Occipital lobe (tissue), 3 donors: ENCODE measurements at places on chromosomes 2 and 18. TPM values are rescaled to one million over a fixed set of nuclear protein-coding genes. Genes with fewer than 3 reads are reported as not detected.
A peak's percentile ranks its signal among the peaks of the same experiment; 100 is the strongest.

The DSG1 gene
- total RNA-seq = 0.16 TPM

The DPP10 gene
- 76.7 TPM for total RNA-seq

The VWC2L gene
- 20.9 TPM for total RNA-seq

The SERPINB12 gene
- total RNA-seq = not detected

The CYP27A1 gene
- total RNA-seq = 2.8 TPM

The KRCC1 gene
- total RNA-seq = 17.6 TPM

The CFC1 gene
- not detected for total RNA-seq

DNA sequence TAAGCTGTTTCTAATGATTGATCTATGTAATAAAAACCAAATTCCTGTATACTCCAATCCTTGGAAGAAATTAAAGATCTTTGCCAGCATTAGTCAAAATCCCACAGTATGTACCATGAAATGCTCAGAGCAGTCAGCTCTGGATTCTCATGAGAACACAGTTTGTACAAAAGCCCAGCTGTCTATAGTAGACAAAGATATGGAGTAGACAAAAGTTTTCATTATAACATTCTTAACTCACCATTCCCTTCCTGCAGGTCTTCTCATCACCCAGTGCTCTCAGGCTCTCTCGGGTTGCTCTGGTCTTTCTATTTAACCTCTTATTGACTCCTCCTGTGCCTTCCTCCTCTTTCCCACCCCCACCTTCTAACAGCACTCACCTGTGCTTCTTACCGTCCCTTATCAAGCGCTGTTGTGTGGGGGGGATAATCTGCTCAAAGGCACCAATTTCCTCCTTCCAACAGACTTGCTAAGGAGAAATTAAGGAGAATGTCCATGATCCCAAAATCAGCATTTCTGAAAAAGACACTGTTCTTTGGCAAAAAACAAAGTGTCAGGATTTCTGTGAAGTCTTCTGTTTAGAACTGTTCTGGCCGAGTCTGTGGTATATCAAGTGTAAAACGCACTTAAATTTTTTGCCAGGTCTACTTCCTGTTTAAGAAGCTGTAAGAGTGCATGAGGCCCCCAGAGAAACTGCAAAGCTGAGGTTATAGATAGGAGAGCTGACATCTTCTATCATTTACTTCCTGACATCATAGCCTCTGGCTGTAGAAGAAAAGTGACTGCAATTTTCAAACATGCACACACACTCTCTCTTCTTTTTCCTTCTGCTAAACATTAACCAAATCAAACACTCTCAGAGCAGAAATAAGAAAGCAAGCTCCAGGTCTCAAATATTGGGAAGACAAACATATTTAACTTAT, 144.1 kb downstream of the EVA1A start:
- DNase-seq = no peak

GRCh38 chr2:22276696-22277095, 1108.3 kb upstream of the KLHL29 start:
- DNase-seq = no peak

DNA sequence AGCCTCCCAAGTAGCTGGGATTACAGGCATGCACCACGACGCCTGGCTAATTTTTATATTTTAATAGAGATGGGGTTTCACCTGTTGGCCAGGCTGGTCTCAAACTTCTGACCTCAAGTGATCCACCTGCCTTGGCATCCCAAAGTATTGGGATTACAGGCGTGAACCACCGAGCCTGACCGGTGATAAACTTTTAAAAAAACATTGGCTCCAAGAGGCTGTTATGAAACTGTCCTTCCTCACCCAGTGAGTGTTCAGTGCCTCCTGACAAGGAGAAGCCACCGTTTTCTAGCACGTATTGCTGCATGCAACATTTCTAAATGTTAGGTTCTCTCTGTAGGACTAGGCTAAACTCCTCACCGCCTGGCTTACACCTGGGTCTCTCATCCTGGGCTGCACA, 63.3 kb downstream of the EDAR start:
- no peak for DNase-seq

- DNase-seq = no peak
Observed at GRCh38 chr2:16330012-16330411, 335.6 kb downstream of the CYRIA start.

- DNase-seq = no peak
Observed at GRCh38 chr2:114082731-114083433, 193.0 kb downstream of the ACTR3 start.

GRCh38 chr2:195961873-195962272, 106.8 kb downstream of the DNAH7 start:
- no peak for DNase-seq

- no peak for DNase-seq
Observed at GRCh38 chr2:60028849-60029565, 524.4 kb downstream of the BCL11A start.

- DNase-seq = no peak
Observed at GRCh38 chr2:150332383-150332782, 155.1 kb downstream of the RND3 start.

GRCh38 chr2:150266931-150267330, 220.5 kb downstream of the RND3 start:
- DNase-seq = no peak

- DNase-seq = no peak
Observed at GRCh38 chr2:148455791-148456190, 188.8 kb upstream of the EPC2 start.

DNA sequence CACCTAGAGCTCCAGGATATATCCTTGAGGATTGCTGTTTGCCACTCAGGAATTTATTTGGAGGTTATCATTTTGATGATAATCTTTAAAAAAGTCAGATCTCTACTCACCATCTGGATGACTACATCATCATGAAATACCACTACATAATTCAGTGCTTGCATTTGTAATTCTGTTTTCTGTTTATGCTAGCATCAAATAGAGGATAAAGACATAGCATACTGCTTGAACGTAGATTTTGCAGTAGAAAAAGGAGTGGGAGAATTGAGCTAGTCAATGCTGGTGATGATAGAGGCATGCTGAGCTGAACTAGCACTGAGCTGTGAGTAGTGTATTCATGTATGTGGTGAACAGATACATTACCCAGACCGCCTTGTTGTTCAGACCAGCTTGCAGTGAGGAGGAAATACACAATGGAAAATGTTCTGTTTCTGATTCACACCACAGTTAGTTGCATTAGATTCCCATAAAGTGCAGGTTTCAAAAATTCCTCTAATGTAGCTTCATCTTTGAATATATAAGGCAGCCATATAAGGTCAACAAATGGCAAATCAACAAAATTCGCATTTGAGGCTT, 68.8 kb upstream of the CDC42EP3 start:
- DNase-seq = no peak

DNA sequence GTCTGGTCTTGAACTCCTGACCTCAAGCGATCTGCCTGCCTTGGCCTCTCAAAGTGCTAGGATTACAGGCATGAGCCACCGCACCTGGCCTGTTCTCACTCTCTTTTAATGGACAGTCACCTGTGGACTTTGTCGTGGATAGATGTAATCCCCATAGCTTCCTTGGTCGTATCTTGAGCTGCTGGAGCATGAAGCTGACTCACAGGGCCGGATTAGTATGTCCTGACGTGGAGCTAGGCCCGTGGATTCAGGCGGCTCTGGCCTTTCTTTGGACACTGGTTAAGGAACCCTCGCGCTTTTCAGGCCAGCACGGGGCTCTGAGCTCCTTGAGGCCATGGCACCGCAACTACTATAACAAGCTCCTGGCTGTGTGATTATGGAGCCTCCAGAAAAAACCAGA, 27.5 kb upstream of the GBX2 start:
- DNase-seq = no peak

- no peak for DNase-seq
Observed at GRCh38 chr2:157800838-157801495, 75.2 kb downstream of the ACVR1 start.

DNA sequence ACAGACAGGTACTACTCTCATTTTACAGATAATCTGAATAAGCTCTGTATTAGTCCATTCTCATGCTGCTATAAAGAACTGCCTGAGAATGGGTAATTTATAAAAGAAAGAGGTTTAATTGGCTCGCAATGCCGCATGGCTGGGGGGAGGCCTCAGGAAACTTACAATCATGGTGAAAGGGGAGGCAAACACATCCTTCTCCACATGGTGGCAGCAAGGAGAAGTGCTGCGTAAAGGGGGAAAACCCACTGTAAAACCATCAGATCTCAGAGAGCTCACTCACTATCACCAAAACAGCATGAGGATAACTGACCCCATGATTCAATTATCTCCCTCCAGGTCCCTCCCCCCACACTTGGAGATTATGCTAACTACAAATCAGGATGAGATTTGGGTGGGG, 254.4 kb downstream of the KCNE4 start:
- DNase-seq = no peak

GRCh38 chr2:59888015-59888414, 665.4 kb downstream of the BCL11A start:
- DNase-seq = no peak

DNA sequence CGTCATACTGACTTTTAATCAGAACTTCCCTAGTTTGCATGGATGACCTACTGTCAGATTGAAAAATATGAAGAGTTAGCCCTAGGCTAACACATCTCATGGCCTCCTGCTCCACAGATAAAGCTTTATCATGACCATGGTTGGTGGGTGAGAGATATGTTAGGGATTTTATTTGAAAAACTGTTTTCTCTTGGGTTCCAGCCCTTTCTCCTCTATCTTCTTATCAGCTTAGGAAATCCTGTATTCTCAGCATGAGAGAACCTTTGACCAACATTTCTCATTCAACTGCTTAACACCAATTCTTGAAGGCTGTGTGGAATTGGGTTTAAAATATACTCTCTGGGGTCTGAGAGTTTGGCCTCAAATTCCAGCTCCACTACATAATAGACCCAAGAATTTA, 1407.0 kb upstream of the CELF4 start:
- no peak for DNase-seq

DNA sequence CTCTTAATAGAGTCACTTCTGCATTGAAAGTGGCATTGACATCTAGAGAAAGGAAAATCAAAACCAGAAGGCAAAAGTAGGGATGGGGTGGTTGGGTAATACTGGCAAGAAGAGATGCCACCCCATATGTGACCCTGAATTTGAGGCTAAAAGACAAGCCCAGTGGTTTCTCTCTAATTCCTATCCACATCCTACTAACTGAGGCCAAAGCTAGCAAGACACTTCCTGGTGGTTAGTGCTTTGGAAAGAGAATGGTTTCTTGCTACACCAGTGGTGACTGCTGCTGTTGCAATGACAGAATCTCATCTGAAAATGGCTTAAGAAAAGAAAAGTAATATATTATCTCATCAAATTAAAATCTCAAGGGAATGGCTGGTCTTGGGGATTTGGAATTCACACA, 640.6 kb downstream of the EPHA4 start:
- no peak for DNase-seq

DNA sequence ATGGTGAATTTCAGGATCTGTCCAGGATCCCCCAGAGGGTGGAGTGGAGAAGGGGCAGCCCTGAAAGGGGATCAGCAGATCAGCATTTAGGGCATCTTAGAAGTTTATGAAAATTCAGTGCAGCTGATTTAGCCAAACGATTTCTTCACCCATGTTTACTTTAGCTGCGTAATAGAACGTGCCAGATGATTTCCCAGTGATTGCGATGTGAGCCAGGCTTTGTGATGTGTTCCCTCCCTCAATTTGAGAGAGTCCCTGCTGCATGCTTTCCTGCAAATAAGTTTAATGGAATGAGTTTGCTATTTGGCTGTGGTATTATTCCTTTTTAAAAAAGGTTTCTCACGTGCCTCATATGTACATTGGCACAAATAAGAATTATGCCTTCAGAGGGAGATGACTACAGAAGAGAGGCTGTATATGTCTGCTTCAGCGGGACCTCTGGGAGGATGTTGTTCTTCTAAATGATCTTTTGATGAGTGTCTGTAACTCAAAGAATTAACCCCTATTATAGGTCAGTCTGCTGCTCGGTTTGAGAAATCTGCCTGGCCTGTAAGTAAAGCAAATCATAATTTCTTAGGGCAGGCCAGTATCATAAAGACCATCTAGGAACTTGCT, 111.9 kb downstream of the MRO start:
- no peak for DNase-seq

DNA sequence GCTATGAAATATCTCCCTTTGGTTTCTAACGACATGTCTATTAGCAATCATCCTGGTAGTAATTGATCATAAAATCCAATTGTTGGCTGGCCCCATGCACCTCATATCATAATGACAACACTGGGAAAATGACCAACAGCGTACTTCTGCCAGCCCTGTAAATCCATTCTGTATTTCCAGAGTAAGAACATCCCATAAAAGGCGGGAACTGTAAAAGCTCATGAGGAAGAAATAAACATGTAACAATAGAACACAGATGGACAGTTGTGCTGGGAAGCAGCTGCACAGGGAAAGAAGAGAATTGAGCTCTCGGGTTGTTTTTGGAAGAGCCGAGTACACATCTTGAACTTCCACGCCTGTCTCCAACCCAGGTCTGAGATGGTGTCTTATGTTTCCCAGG, 218.7 kb downstream of the CMPK2 start:
- no peak for DNase-seq

DNA sequence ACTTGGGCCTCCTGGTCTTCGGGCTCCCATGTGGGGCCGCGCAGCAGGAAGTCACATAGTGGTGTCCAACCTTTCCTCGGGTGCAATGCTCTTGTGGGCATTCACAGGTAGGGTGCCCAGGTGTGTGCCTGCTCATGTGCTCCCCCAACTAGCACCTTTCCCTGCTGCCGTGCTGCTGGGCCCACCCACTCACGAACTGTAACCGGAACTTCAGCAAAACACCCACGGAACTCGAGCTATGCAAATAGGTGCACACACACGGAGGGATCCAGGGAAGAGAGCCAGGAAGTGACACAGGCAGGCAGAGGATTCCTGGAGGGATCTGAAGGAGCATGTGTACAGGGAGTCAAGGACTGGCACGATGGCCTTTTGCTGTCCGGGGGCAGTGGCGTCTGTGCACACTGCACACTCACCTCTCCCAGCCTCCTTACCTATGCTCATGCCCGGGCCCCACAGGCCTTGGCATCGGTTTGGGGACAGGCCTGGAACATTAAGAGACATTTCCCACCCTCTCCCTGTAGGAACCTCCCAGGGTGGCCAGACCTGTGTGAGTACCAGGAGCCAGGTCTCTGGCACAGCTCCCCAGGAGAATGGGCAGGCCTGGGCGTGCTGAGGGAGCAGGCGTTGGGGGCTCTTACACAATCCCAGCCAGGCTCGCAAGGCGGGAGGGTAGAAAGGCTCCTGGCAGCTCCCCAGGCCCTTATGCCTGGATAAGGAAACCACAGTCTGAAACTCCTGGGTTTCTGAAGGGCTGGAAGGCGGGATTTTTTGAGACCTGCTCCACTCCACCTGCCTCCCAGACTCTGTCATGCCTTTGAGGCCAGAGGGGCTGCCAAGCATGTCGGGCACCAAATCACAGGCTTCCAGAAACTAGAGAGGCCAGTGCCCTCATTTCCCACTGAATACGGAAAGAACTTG, 6.6 kb upstream of the PTMA start:
- DNase-seq = peak; percentile 48

DNA sequence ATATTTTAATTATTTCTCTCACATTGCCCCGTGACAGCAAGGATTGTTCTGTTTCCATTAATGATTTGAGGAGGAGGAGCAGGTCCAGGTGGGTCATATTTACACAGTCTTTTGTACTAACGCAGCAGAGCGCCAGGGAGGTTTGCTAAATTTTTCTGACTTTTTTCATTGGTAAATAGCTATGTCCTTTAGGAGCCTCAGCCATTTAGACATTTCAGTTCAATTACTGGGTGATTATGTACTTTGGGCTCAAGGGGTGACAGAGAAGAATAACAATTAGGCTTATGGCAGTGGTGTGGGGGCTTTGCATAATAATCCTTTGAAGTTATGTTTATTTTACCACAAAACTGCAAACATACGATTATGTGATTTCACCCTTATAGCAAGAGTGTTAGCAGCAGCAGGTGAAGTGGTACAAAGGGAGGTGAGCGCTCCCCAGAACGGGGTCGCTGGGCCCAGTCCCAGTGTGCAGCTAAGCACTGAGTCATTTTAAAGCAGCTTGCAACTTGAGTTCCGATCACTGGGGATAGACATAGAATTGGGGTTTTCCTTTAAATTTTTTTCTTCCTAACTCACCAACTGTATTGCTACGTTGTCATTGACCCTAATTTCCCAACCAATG, 80.3 kb downstream of the TSHZ1 start:
- DNase-seq = no peak
